ENCODE measurements at places on chromosomes 2 and 18.

DNA sequence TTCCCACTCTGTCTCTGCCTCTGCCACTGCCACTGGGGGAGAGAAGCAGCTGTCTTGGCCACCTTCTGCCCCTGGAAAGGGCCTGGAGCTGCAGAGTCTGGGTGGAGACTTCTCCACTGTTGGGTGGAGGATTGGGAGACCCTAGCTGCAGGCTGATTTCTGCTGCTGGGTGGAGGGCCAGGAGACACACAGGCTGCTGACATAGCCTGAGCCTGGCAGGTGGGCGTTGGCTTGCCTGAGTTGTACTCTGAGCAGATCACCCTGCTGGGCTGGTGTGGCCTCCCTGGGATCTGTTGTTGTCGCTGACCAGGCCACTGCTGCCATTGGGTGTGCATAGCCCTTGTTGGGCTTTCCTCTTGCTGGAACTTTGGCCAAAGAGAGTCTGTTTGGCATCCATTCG, 64.3 kb downstream of the ARHGEF4 start:
- DNase-seq, result no peak

DNA sequence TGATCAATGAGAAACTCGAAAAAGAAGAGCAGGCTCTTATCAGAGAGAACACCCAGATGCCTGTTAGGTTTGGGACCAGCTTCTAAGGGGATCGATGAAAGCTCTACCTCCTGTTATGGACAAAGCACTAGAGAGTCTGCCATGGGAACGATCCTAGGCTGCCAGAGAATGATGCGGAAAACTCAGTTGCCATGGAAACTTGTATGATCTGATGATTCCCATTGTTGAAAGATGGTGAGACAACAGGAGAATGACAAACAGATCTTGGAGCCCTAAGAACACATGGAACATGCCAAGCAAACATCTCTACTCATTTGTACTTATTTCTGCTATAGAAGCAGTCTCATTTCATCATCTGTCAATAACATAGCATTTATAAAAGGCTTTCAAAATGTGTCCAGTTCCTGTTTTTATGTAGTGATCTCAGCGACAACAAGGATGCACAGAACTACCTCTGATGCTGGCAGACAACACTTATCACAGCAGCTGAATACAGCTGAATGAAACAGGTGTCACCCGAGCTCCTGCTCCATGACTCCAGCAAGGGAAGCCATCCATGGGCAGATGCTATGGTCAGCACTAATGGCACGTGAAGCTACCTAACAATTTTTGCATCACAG, 59.6 kb downstream of the NCKAP5 start:
- DNase-seq, result no peak

GRCh38 chr2:239180526-239181073, 220.2 kb downstream of the HDAC4 start:
- no peak for DNase-seq

DNA sequence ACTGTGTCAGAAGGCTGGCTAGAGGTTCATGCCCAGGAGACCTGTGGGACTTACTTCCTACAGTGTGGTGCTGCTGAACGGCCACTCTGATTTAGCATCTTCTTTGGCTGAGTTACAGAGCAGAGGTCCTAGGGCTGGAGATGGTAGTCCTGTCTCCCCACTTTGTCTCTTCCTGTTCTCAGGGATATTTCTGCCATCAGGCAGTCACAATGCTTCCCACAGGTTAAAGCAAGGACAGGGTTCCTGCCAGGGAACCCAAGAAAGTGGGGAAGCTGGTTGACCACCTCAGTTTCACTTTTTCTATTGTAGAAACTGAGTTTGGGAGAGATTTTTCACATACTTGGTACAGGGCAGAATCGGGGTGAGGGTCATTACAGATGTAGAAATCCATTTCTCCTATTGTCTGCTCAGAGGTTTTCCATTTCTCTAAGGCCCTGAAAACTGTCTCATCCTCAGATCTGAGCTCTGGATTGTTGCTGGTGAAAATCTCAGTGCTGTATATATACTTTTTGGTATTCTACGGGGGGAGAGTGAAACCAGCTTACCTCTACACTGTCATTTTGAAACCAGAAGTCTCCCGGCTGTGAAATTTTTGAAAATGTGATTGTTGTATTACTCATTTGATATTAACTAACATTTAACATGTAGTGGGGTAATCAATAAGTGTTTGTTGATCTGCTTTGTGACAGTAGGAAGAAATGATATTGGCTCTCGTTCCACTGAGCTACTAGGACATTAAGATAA, 37.0 kb upstream of the MEP1B start:
- DNase-seq, result peak; percentile 55

DNA sequence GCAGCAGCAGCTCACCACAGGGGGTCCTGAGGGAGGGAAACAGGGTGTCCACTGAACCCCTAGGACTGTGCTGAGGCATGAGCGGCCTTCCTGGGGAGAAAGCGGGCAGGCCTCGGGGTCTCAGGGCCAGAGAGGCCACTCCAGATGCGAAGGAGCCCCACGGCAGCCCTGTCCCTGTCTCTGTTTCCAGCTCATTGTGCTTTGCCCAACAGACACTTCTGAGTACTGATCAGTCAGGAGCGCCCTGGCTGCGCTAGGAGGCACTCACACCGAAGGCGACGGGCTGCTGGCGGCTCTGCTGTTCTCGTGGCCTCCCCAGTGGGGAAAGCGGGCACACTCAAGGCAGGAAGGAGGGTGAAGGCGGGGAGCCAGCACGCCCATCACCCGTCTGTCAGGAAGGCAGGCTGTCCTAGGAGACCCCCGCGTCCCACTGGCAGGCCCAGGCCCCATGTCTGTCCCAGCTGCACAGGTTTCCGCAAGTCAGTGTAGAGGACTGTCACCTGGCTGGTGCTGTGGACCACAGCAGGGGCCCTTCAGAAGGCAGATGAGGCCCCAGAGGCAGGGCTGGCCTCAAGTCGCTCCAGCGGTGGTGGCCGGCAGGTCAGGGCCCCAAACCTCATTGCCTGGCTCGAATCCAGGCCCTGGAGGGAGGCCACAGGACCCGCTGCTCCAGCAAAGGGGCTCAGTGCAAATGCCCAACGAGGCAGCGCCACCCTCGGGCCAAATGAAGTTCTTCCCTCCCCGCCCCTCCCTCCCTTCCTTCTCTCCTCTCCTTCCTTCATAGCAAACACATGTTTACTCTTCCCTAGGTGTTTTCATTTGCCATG, 6.8 kb downstream of the ESPNL start:
- no peak for DNase-seq

- DNase-seq, result no peak
Observed at GRCh38 chr2:239636808-239637207, 236.0 kb upstream of the HDAC4 start.

GRCh38 chr2:25939257-25939668, 43.0 kb downstream of the KIF3C start:
- DNase-seq, result no peak

GRCh38 chr2:105645031-105645937, 99.4 kb upstream of the NCK2 start:
- DNase-seq, result no peak

DNA sequence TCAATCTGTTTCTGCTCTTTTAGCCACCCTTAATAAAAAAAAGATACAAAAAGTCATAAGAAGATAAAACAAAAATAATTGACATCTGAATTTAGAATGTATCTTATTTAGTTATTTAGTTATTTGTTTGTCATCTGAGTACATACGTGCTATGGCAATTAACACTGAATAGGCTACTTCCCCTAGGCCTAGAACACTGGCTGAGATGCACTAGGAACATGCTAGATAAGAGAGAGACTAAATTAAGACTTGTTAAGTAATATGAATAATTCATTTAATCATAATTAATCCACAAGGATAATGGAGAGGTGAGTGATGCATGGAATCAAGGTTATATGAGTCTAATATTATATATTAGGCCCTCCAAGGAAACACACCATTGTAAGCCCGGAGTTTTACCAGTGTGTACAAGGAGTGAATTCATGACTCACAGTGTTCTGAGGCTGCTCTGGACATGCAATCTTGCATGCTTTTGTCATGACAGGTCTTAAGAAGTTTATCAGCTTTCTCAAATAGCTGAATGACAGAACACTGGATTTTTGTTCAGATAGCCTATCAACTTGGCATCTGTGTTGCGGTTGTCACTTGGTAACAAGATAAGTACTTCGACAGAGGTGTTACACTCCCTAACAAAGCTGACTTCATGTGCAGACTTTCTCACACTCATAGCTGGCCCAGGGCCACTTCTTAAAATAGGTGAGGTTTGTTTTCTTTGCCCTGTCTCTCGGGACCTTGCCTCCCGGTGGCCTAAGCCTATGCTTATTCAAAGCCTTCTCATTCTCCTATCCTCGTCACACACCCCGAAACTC, 5.0 kb upstream of the SERPINB2 start:
- DNase-seq, result peak; percentile 39

- DNase-seq, result no peak
Observed at GRCh38 chr18:80175451-80176204, 66.6 kb downstream of the ADNP2 start.

- DNase-seq, result no peak
Observed at GRCh38 chr2:24026233-24026632, 16.3 kb downstream of the MFSD2B start.

GRCh38 chr2:130152816-130153595, 8.1 kb upstream of the CCDC74B start:
- no peak for DNase-seq

- DNase-seq, result no peak
Observed at GRCh38 chr2:112031473-112032223, 23.4 kb upstream of the TMEM87B start.

All from activated CD4-positive, alpha-beta T cell treated with anti-CD3 and anti-CD28 coated beads, Interleukin-2, Interleukin-4, amounts not matched to agents 100 ng/mL and 50 ng/mL, durations not matched to agents 16 hours and 8 hours (primary cell).